NCI-H2227 treated with DMSO at 0.1 percent for 48 hours (cell line): ENCODE measurements at places on chromosomes 7 and 10.

- no peak for DNase-seq
These were observed 174.1 kb downstream of the SKAP2 start for GRCh38 chr7:26690135-26690805.

DNA sequence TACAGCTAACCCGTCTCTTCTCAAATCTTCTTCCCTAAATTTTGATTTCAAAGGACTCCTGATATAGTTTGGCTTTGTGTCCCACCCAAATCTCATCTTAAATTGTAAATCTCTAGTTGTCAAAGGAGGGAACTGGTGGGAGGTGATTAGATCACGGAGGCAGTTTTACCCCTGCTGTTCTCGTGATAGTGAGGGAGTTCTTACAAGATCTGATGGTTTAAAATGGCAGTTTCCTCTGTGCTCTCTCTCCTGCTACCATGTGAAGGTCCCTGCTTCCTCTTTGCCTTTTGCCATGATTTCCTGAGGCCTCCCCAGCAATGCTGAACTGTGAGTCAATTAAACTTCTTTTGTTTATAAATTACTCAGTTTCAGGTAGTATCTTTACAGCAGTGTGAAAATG, 269.3 kb downstream of the POLR1F start:
- DNase-seq: no peak

DNA sequence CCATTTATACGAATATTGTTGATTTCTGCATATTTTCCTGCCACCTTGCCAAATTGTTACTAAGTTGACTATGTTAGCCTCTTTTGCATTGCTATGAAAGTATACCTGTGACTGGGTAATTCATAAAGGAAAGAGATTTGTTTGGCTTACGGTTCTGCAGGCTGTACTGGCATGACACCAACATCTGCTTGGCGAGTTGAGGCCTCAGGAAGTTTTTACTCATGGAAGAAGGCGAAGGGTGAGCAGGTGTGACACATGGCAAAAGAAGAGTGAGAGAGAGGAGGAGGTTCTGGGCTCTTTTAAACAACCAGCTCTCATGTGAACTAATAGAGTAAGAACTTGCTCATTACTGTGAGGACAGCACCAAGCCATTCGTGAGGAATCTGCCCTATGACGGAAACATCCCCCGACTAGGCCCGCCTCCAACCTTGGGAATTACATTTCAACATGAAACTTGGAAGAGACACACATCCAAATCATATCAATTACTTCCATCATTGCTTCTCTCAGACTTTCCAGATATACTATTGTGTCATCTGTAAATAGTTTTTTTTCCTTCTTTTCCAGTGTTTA, 8.4 kb downstream of the RALA start:
- DNase-seq: no peak

DNA sequence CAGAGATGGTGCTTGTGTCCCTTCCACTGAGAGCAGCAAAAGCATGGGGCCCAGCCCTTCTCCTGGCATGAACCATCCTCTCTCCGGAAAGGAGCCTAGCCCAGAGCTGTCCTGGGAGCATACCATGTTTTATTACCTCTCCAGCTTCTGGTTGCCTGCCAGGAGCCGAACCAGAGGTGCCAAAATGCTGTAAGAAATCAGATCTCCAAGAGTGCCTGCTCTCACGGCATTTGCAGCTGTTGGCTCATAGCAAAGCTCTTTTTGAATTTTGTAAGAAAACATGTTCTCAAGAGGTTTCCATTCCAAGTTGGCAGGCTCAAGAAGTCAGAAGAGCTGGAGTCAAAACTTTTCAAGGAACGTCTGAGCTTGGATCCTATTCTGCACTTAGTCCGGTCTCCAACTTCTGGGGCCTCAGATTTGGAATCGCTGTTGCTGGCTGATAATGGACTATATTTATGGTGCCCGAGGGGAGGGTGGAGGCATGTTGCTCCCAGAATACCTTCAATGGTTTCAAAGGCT, 211.7 kb upstream of the MKI67 start:
- no peak for DNase-seq

DNA sequence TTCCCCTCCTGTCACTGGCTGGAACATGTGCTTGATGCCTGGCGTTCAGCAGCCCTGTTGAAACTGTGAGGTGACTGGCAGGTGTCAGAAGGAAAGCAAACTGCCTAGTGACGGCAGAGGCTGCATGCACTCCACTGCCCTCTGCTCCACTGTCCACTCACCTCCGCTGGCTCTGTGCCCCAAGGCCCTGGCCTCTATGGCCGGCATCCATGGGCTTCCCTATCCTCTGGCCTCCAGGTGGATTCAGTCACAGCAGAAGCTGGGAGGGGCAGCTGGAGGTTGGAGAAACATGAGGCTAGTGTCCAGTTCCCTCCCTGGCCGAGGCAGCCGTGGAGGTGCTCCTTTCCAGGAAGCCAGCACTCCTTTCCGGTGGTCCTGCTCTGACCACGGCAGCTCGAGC, 31.2 kb upstream of the INSIG1 start:
- no peak for DNase-seq

GRCh38 chr7:452791-453455, 66.7 kb downstream of the PDGFA start:
- DNase-seq: no peak

GRCh38 chr7:106236065-106236464, 48.7 kb downstream of the NAMPT start:
- no peak for DNase-seq

GRCh38 chr10:6520138-6520537, 59.9 kb downstream of the PRKCQ start:
- DNase-seq: no peak

DNA sequence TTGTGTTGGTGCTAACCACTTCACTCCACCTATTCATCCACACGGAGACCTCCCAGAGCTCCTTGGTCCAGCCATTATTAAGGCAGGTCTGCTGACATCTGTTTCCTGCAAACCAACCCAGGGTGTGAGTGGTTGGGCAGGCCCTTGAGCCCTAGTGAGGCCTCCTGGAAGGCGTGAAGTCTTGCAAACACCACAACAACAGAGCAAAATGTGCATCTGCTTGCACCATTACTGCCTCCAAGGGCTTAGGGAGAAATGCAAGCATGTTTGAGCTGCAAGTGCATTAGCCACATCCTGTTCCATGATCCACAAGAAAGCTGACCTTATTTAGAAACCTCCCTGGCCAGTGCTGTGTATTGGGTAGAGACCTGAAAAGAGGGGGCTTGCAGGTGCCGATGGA, 325.5 kb downstream of the GRID1 start:
- DNase-seq: no peak

GRCh38 chr7:17434841-17435692, 136.6 kb downstream of the AHR start:
- DNase-seq: no peak

DNA sequence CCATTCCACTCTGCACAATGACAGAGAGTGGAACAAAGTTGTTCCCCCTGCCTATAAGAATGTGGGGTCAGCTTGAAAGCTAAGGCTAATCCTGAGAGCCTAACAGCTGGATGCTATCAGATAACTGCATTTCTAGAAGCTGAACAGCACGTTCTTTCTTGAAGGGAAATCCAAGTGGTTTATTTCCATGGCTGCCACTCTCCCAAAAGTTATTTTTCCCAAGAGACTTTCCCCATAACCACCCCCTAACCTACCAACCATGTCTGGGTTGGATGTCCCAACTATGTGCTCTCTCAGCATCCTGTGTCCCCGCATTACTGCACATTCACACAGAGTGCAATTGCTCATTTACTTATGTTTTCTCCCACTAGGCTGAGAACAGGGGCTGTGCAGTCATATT, 140.7 kb upstream of the ANKRD1 start:
- no peak for DNase-seq

DNA sequence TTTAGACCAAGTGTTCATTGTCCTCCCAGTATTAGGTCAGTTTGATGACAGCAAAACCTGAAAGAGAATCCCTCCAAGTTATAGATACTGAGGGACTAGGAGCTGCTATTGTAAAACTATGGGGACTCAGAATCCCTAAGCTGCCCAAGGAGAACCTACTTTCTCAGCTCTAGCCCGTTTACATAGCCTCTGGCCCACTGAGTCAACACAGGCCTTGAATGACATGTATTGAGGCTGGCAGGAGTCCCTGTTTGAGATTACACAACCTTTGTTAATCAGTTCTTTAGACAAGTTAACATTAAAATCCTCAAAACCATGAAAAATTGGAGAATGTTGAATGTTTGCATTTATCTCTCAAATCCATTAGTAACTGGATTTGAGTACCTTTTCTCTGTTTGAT, 1079.0 kb downstream of the KCNMA1 start:
- DNase-seq: no peak

DNA sequence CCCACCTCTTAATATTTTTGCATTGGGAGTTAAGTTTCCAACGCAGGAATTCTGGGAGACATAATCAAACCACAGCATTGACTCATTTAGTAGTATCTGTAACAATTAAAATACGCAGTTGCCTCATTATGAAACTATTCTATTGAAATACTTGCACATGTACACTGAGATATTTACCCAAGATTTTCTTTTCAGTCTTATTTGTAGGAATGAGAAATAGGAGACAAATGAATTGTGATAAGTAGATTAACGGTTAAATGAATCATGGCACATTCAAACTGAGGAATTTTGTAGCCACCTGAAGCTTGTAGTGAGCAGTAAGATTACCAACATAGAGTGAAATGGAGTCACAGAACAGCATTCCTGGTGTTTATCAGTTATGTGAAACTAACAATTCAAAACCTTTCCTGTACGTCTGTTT, 18.1 kb downstream of the RP9 start:
- no peak for DNase-seq

DNA sequence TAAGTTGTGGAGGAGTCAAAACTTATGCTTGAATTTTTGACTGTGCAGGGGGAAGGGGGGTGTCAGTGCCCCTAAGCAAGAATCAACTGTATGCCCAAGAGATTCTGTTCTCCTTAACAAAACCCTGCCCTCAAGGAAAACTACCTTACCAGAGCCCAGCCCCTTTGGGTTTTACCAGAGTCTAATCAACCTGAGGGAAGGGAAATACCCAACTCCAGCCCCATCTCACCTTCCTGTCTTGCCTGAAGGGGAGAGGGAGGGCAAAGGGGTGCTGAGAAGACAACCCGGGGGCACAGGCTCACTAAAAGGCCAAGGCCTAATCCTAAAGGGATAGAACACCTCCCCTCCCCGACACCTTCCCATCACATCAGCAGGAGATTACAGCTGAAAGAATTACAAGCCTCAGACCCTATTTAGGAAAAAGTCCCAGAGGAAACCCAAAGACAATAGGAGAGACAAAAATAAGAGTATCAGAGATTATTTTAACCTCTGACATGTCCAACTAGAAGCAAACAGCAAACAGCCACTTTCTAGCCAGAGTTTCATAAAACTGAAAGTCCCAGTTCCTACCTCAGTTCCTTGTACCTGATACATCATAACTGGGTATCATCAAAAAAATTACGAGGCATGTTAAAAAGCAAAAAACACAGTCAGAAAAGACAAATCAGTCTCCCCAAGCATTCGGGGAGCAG, 26.8 kb upstream of the C7orf33 start:
- no peak for DNase-seq

- DNase-seq: peak; percentile 7
These were observed 19.6 kb downstream of the SGMS1 start for GRCh38 chr10:50604049-50604640.

DNA sequence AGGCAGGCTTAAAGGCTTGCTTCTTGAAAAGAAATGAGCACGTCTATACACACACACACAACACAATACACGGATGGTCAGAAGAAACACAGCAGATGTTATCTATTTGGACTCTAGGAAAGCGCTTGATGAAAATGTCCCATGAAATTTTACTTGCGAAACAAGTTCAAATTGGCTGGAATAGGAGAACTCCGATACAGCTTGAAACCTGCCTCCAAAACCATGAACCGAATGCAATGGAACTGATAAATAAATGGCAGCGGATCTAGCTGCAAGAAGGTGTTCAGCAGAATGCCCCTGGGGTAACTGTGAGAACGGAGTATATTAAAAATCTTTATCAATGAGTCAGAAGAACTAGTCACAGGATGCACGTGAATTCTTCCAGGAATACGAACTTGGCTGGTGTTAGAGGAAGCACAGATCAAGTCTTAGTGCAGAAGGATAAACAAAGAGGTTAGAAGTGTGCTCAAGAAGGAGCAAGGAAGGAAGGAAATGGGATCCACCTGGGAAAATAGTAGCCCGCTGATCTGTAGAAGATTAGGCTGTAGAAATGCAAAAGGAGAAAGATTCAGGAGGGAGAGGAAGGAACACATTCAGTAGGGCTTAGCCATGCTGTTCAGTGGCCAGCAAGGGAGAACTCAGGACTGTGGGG, 142.0 kb upstream of the PRKCQ start:
- no peak for DNase-seq

DNA sequence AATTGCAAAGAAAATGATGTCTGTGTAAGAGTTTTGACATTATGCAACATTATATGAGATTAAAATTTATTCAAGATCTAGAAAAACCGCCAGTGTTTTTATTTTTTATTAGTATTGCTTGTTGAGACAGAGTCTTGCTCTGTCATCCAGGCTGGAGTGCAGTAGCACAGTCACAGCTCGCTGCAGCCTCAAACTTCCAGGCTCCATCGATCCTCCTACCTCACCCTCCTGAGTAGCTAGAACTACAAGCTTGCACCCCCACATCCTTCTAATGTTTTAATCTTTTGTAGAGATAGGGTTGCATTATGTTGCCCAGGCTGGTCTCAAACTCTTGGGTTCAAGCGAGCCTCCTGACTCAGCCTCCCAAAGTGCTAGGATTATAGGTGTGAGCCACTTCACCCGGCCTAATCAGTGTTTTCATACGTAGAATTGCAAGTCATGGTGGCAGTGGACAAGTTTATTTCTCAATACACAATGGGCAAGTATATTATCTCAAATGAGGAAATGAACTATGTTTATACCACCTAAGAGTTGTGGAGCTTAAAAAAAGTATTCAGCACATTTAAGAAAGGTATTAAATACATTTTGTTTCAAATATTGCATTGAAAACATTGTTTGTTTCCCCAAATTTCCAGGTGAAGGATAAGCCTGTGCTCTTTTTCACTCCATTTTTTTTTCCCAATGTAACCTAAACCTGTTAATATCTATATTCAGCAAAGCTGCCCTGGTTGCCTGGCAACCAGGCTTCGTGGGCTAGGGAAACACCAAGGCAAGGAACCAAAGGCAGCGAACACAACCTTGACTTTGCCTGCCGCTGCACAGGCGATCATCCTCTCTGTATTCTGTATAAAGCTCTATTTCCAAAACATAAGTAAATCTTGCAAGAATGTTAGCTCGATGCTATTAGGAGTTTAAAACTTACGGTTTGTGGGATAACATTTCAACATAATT, 163.9 kb downstream of the CACNB2 start:
- peak; percentile 40 for DNase-seq
